ENCODE measurements at places on chromosomes 1 and 21.

DNA sequence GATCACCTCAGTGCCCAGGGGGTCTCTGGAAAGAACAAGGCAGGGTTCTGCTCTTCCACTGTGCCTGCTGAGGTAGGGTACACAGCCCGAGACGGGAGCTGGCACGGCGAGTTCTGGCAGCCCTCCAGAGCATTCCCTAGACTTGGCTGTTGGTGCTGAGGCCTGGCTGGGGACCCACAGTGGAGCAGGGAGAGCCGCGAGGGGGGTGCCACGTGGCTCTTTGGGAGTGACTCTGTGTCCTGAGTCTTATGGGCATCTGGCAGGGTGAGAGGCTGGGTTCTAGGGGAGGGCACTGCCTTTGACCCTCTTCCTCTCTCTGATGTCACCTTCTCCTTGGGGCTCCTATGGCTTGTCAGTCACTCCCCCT, 336.4 kb downstream of the CAMTA1 start:
- no peak for DNase-seq

DNA sequence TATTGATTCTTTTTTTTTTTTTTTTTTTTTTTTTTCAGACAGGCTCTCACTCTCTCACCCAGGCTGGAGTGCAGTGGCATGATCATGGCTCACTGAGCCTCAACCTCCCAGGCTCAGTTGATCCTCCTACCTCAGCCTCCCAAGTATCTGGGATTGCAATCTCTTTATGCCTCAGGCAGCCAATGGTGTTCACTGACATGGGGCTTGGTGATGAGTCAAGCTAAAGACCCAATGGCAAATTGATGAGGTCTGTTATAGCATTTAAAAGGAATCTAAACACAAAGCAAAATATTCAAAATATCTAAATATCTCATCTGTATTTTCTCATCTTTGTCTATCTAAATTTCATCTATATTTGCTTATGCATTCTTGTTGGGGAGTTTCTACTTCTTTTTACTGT, 30.5 kb upstream of the CAMSAP2 start:
- no peak for DNase-seq

DNA sequence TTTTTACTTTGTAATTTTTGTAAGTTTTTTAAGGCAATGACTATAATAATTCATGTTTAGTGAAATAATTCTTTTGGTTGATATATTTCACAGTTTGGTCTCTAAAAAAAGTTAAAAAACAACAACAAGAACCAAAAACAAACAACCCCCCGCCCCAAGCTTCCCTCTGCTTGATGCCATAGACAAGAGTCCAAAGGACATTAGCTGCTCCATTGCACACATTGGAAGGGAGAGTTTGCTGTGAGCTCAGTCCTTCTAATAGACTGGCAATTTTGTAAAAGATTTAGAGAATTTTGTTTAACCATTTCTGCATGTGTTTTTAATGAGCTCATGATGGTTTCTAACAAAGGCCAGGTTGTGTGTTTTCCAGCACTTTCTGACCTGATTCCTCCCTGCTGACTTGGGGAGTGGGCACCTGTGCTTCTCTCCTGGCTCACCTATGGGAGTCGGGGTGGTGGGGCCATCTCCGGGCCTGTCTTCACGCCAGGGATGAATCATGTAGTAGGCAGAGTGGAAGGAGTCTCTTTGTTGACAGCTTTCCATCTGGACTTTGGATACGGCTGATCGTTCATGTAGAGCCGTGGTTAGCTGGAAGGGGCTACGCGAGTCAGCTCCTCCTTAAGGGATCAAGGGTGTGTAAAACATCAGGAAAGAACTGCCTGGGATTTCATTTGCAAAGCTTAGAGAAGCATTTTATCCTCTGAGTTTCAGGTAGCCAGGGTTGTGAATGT, 14.1 kb downstream of the ZBTB18 start:
- no peak for DNase-seq

DNA sequence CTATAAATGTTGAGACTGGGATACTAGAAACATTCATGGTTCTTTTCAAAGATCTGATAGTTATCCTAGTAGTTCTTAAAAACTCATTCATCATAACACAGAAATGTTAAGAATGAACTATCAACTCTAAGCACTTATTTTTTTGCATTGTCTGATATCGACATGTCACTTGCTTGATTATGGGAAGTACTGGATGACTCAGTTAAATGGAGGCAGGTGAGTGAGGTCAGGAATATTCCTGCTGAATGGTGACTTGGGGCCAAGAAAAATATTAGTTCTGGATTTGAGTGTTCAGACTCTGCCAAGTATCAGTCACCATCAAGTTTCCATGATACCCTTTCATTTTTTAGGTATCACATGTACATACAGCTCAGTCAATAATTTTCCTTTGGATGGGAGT, 63.6 kb downstream of the NEK7 start:
- DNase-seq = no peak

GRCh38 chr1:106072909-106073600, 983.4 kb upstream of the PRMT6 start:
- DNase-seq = no peak

DNA sequence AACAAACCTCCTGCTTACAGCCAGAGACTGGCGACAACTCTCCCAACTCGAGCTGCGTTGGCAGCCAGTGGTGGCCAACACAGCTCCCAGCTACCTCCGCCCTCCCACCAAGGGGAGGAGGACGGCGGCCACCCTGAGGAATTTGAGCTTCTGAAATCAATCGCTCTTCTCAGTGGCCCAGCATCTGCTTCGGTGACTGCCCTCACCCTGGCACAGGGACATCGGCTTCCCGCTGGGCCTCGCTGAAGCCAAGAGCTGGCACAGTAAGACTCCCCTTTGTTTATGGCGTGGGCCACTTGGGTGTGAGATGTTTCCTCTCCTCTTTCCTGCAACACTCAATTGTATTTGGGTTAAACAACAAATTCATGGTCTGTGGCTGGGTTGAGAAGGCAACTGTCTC, 136.2 kb downstream of the ZBTB18 start:
- DNase-seq = no peak

DNA sequence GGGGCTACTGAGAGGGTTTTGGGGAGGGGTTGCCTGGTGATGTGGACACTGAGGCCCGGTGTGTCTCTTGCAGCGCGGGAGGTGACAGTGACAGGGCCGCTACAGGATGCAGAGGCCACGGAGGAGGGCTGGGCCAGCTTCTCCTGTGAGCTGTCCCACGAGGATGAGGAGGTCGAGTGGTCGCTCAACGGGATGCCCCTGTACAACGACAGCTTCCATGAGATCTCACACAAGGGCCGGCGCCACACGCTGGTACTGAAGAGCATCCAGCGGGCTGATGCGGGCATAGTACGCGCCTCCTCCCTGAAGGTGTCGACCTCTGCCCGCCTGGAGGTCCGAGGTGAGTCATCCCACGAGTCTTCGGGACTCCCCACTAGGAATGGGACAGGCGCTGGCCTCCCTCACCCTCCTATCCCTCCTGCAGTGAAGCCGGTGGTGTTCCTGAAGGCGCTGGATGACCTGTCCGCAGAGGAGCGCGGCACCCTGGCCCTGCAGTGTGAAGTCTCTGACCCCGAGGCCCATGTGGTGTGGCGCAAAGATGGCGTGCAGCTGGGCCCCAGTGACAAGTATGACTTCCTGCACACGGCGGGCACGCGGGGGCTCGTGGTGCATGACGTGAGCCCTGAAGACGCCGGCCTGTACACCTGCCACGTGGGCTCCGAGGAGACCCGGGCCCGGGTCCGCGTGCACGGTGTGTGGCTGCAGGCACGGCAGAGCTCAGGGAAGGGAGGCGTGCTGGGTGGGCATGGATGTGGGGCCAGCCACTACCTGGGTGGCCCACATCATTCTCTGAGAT, 72.5 kb downstream of the OBSCN start:
- DNase-seq = no peak

- DNase-seq = no peak
Measured at GRCh38 chr1:236913371-236914037, 90.7 kb downstream of the MT1HL1 start.

GRCh38 chr1:45730780-45731319, 19.6 kb downstream of the IPP start:
- no peak for DNase-seq

- no peak for DNase-seq
Measured at GRCh38 chr1:150810958-150811659, 3.0 kb upstream of the CTSK start.

GRCh38 chr1:222288053-222288452, 259.9 kb downstream of the HHIPL2 start:
- DNase-seq = no peak

- no peak for DNase-seq
Measured at GRCh38 chr21:33206771-33207281, 22.9 kb upstream of the IFNAR2 start.

- DNase-seq = no peak
Measured at GRCh38 chr1:869499-870244, 54.1 kb upstream of the SAMD11 start.

GRCh38 chr21:40556442-40556968, 290.5 kb downstream of the DSCAM start:
- DNase-seq = no peak

DNA sequence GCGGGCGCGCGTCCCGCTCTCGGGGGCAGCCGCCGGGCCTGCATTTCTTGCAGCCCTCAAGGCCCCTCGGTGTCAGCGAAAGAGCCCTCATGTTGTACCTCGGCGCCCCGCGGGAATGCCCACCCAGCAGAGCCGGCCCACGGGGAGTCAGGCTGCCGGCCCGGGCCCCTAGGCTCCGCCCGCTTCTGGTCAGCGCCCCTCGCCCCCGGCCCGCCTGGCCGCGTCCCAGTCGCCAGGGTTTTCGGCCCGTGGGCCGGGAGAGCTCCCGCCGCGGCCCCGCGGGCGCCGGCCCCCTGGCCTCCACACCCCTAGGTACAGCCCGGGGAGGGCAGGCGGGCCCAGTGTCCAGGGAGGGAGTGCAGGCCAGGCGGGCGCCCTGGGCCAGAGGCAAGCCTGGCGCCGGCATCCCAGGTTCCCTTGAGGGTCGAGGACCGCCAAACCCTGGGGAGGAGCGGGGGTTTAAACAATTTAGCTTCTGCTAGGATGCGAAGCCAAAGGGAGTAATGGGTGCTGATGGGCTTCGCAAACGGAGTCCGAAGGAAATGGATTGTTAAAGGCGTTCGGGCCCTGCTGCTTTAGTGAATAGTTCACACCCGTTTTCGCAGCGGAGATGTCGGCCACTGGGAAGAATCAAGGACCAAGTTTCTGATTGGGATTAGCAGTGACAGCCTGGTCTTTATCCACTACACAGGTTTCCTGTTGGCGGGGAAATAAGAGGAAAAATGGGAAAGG, 486 bp upstream of the KCNA3 start:
- no peak for DNase-seq

DNA sequence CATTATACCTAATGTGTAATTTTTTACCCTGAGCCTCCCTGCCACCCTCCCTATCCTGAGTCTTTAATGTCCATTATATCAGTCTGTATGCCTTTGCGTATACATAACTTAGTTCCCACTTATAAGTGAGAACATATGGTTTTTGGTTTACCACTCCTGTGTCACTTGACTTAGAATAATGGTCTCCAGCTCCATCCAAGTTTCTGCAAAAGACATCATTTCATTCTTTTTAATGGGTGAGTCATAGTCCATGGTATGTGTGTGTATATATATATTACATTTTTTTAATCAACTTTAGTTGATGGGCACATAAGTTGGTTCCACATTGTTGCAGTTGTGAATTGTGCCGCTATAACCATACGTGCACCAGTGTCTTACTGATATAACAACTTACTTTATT, 477.1 kb upstream of the NEGR1 start:
- no peak for DNase-seq

GRCh38 chr1:208791456-208791855, 547.3 kb upstream of the PLXNA2 start:
- DNase-seq = no peak

DNA sequence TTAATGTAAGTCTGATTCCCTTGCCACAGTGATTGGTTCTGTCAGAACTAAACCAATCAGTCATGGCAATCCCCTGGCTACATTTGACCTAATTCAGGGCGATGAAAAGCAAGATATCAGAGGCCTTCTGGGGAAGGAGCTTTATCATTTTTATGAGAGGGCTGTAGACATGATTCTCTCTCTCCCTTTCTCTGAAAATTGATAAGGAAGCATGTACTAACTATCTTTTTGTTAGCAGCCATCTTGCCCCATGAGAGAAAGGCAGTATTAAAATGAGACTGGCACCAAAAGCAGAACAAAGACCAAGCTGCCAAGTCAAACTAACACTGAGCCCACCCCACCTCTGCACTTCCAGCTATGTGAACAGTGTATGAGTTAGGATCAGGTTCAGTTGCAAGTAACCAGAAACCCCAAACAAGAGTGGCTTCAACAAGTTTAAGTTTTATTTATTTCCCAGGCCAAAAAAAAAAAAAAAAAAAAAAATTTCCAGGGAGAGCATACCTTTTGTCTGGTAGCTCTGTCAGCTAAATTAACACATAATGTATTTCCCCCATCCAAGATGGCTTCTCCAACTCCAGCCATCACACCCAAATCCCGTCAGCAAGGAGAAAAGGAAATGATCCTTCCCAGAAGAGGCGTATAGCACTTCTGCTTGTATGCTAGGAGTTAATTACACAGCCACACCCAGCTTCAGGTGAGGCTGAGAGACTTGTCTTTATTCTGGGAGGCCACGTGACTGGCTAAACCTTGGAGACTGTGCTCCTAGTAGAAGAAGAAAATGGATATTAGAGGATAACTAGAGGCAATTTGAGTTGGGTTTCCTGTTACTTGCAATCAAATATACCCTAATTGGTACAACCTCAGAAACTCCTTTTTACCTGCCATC, 105.8 kb upstream of the RALGPS2 start:
- DNase-seq = no peak

DNA sequence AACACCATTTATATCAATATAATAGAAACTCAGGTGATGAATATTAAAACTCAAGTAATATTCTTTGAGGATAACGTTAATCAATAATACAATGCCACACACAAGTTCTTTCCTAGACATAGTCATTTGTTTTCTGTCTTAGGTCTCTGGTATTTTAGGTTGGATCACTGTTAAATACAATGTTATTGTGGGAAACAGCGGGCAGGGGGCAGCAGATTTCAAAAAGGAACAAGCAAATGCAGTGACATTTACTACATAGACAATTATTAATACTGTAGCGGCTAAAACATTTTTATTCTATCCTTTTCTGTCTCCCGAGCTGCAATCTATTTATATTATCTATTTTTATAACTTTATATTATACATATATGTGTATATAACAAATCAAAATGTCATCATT, 186.4 kb upstream of the ZNHIT6 start:
- DNase-seq = no peak

GRCh38 chr1:34460193-34460592, 283.5 kb downstream of the C1orf94 start:
- no peak for DNase-seq

GRCh38 chr1:214277704-214278635, 3.0 kb upstream of the SMYD2 start:
- DNase-seq = no peak

GRCh38 chr1:207863893-207864535, 46.9 kb downstream of the CD34 start:
- DNase-seq = no peak

DNA sequence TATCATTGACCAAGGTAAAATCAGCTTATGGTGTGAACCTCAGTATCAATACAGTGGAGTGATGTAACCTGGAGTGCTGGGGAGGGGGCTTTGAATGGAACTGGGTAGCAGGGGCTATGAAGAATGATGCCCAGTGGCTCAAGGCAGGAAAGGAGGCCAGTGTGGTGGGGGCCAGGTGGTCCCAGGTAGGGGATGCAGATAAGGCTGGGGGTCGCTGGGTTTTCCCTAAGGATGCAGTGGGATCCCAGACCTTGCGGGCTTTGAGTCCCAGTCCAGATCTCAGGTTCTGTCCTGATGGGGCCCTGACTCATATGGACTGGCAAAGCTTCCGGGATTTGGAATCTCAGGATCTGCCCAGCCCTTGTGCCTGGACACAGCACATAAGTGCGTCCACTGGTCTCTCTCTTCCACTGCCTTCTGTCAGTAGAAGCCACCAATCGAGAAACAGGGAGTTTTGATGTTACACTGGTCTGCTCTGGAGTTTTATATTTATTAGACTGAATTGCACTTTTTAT, 52.0 kb downstream of the S100B start:
- no peak for DNase-seq
